NCI-H510A (cell line): ENCODE measurements at places on chromosomes 13 and 19.

DNA sequence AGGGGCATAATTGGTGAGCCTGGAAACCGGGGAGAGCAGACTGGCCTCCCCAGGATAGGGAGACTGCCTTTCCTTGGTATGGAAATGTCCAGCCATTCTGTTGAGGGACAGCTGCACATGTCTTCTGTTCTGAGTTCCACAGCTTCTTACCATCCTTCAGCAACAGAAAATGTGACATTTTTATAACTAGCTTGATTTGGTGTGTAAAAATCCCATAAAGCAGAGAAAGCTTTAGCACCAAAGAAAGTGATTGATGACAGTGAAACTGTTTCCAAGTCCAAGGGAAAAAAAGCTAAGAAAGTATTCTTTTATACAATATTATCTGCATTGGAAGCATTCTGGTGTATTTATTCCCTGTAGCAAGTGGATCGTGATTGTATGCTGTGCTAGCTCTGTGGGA is 61.9 kb downstream of the DHRS12 start:
- DNase-seq: no peak

DNA sequence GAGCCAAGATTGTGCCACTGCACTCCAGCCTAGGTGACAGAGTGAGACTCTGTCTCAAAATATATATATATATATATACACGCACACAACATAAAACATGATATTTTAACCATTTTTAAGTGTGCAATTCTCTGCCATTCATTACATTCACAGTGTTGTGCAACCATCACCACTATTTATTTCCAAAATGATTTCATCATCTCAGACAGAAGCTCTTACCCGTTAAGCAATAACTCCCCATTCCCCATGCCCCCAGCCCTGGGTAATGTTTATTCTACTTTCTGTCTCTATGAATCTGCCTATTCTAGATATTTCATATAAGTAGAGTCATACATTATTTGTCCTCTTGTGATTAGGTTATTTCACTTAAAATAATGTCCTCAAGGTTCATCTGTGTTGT is 20.3 kb downstream of the WDR88 start:
- no peak for DNase-seq

DNA sequence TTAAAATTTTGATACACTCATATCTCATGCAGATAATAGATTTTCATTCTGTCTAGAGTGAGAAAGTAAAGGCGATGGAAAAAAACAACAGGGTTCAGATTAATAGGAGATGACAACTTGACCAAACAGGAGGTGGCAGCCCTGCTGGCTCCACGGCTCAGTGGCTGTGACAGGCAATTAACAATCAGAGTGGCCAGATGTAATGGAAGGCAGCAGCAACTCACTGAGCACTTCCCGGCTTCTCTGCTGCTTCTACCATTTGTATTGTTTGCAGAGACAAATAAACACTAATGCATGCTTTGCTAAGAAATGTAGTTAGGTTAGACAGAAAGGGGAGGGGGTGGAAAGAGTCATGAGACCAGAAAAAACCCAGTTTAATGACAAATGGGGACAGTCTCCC is 473.0 kb upstream of the SLC10A2 start:
- DNase-seq: peak; percentile 48

- DNase-seq: no peak
Observed at GRCh38 chr19:3699741-3700241, 477 bp downstream of the PIP5K1C start.

- DNase-seq: no peak
Observed at GRCh38 chr19:29475469-29475868, 50.3 kb upstream of the VSTM2B start.

DNA sequence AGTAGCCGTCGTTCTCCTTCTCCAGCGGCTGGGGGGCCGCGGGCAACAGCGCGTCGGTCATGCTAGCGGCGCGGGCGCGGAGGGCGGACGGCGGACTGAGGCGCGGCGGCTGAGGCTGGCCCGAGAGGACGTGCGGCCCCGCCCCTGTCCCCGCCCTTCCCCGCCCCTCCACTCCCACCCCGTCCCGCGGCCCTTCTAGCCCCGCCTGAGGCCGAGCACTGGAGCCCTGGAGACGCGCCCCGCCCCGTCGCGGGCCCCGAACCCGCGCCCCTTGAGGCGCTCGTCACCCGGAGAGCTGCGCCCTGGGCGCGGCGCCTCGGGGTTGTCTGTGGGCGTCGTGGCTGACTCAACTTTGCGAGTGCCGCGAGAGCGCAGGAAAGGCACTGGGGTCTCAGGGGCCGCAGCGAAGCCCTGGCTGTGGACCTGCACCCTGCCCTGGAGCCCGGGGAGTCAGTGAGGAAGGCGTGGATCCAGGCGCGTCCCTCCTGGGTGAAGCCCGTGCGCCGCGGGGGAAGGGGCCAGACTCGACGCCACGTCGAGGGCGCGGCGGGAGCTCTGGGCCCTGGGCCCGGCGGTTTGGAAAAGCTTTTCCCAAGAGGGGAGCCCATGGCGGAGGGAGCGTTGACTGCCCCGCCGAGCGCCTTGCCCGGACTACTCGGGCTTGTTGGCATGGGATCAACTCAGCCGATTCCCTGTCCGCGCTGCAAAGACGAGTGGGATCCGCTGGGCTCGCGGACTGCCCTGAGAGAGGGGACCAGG is at the start of gene RHPN2:
TSS of gene RHPN2 (minus strand) at position 97 of the 759 bp plus-strand sequence. CDS start at position 61, 36 bp downstream.
- DNase-seq: peak; percentile 60

GRCh38 chr19:56137405-56137804 is 3.7 kb upstream of the ZNF444 start:
- DNase-seq: no peak

DNA sequence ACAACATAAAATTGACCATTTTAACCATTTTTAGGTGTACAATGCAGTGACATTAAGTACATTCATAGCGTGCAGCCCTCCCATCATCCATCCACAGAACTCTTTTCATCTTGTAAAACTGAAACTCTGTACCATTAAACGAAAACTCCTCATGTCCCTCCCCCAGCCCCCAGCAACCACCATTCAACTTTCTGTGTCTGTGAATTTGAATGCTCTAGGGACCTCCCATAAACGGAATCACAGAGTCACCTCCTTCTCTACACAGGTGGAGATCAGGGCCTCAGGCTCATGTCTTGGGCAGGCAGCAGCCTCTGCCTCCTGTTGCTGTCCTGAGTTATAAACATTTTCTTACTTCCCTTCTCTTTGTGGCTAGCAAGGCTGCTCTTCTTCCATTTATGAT is 7.3 kb upstream of the CCNE1 start:
- no peak for DNase-seq

DNA sequence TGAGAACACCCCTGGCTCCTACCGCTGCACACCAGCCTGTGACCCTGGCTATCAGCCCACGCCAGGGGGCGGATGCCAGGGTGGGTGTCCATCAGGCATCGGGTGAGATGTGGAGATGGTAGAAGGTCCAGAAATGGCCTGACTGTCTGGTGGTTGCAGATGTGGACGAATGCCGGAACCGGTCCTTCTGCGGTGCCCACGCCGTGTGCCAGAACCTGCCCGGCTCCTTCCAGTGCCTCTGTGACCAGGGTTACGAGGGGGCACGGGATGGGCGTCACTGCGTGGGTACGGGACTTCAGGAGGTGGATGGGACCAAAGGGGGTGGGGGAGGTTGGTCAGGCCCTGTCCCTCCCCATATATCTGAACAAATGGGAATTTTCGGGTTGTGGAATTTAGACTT is 15.8 kb downstream of the LTBP4 start:
- DNase-seq: no peak

GRCh38 chr19:51006406-51006805 is 5.0 kb upstream of the KLK8 start:
- no peak for DNase-seq

DNA sequence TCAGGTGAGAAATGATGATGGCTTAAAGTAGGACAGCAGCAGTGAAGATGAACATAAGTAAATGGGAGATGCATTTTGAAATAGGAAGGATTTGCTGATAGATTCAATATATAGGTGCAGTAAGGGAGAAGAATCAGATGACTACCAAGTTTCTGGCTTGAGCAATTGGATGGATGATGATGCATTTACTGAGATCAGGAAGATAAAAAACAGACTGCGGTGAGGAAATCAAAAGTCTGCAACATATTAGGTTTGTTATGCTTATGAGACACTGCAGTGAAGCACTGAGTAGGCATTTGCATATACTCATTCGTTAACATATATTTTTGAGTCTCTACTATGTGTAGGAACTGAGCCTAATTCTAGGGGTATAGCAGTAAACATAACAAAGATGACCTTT is 184.2 kb downstream of the LACC1 start:
- no peak for DNase-seq

DNA sequence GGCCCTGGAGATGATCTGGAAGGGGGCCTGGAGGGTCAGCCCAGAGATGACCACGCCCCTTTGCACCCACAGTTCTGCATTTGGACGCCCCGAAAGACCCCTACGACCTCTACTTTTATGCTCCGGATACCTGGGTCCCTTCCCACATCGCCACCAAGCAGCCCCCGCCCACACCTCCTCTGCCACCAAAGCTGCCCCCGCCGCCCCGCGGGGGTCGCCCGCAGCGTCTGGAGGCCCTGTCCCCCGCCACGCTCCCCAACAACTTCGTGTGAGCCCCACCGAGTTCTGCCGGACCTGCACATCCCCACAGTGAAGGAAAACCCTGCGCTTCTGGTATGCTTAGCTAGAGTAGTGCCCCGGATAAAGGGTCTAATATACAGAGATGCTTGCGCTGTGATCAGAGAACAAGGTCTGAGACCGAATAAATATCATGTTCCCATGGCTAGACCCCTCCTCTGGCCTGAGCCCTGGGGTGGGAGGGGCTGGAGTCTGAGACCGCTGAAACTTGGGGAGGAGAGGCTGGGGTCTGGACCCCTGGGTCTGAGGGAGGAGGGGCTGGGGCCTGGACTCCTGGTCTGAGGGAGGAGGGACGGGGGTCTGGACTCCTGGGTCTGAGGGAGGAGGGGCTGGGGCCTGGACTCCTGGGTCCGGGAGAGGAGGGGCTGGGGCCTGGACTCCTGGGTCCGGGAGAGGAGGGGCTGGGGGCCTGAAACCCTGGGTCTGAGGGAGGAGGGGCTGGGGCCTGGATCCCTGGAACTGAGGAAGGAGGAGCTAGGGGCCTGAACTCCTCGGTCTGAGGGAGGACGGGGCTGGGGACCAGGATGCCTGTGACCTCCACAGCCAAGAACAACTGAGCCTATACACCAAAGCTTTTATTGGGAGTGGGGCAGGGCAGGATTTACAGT is 3.6 kb downstream of the GFY start:
- no peak for DNase-seq

- DNase-seq: peak; percentile 98
Observed at GRCh38 chr19:13633109-13633508, 126.8 kb upstream of the CACNA1A start.

DNA sequence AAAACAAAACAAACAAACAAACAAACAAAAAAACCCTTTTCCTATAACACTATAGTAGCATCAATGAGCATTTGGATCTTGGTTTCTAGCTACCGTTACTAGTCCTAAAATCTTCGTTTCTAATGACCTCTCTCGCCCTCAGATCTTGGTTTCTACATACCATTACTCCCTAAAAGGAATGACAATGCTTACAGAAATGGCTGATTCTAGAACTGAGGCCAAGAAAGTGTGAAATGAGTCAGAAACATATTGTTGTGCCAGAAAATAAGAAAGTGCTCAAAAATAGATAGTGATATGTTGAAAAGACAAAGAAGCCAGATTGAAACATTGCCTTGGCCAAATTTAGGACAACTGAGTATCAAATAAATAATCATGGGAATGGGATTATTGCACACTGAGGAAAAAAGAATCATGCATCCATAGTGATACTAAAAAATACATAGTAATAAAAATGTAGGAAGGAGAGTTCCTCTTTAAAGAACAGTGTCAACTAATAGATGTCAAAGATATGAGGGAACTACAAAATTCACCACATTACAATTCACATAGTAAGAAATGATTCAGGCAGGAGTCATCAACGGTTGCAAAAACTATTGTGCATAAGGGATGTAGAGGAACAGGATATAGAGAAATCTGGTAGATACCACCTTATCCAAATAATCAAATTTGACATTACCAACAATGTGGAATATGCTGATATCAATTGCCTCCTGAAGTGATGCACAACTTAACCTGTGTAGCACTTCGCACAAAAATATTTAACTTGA is 386.6 kb downstream of the DIAPH3 start:
- DNase-seq: no peak

DNA sequence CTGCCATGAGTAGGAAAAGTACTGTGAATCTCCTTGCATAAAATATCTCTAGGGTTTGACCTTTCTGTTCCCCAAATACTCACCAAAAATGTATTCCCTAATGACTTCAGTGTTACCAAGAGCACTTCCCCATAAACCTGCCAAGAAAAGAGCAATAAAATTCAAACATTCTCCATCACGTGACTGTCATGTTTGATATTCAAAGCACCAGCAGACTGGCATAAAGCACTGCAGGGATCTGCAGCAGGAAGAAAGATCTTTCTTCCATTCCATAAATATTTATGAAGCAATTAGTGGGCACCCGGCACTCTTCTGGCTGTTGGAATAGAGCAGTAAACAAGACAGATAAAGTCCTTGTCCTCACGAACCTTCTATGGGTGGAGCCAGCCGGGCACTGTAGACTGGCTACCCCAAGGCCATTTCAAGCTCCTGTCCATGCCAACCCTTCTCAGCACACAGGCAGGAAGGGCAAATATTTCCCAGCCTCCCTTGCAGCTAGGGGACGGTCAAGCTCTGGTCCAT is 20.3 kb downstream of the PLA2G4C start:
- no peak for DNase-seq

GRCh38 chr13:32376642-32377415 is 51.1 kb downstream of the N4BP2L1 start:
- no peak for DNase-seq

DNA sequence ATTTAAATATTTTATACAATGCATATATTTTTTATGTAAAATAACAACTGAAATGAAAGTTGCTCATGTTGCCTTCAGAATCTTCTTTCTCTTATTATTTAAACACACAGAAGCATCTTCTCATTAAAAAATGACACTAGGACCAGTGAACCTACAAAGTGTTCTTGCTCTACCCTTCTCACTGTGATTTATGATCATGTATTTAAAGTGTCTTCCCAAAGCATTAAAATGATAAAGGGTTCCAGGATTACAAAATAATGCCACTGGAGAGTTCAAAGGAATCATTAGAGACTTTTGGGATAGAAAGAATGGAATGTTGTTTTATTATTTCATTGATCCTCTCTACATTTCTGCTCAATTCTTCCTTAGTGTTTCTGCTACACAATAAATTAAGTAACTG is 643.6 kb upstream of the SLITRK1 start:
- no peak for DNase-seq

DNA sequence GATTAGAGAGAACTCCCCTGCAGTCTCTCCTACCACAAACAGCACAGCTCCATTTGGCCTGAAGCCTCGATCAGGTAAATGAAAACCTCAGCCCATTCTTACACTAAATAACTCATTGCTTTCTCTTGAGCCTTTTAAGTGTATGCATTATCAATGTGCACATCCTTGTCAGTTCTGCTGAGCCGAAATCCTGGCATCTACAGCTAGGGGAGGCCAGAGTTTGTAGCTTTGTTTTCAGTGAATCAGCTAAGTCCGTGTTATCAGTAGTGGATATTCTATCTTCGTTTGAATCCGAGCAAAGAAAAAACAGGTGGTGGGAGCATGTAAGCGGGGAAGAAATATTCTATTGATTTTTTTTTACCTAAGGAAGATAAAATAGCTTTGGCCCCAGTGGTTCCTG is 84.4 kb downstream of the ESD start:
- no peak for DNase-seq

GRCh38 chr13:113411216-113412023 is 41.9 kb downstream of the ADPRHL1 start:
- no peak for DNase-seq

- DNase-seq: peak; percentile 76
Observed at GRCh38 chr19:18364826-18365528, 21.0 kb upstream of the GDF15 start.

- DNase-seq: no peak
Observed at GRCh38 chr13:110448677-110449076, 112.8 kb downstream of the RAB20 start.

- no peak for DNase-seq
Observed at GRCh38 chr13:62294244-62294643, 878.6 kb upstream of the PCDH20 start.
